RCC 7860 (cell line): ENCODE measurements at places on chromosomes 2 and 18.

DNA sequence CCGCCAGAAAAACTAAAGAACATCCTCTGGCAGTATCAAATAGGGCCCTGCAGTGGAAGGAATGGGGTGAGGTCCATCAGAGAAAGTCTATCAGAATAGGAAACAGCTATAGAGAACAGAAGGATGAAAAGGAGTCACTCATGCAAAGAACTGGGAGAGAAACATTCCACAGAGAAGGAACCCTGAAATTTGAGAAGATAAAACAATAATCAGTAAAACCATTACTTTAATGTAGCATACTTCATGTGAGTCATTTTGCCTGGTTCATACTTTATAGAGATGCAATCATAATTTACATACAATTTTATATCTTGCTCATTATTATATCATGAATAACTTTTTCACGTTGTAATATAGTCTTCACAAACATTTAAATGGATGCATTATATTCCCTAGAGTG is 402.2 kb downstream of the NCKAP5 start:
- DNase-seq: no peak

- DNase-seq: peak; percentile 98
Measured at GRCh38 chr2:67289921-67290371, 107.2 kb upstream of the ETAA1 start.

GRCh38 chr2:238817891-238818290 is 30.0 kb upstream of the TWIST2 start:
- DNase-seq: no peak

GRCh38 chr2:144241801-144242200 is 278.1 kb downstream of the ZEB2 start:
- DNase-seq: no peak

DNA sequence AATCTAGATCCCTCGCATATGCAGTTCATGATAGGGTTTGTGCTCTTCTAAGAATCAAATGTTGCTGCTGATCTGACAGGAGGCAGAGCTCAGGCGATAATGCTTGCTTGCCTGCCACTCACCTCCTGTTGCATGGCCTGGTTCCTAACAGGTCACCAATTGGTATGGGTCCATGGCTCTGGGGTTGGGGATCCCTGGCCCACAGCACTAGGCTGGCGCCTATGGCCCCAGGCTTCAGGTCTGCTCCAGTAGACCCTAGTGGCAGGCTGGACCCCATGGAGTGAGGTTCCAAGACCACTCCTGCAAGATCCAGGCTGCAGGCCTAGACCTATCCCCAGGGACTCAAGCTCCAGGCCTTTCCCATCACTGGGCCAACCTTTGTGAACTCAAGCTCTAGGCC is 102.3 kb downstream of the SPHKAP start:
- no peak for DNase-seq

GRCh38 chr18:79790996-79791972 is 6.5 kb upstream of the KCNG2 start:
- DNase-seq: peak; percentile 86

GRCh38 chr18:74732380-74732779 is 134.7 kb downstream of the ZNF407 start:
- no peak for DNase-seq

DNA sequence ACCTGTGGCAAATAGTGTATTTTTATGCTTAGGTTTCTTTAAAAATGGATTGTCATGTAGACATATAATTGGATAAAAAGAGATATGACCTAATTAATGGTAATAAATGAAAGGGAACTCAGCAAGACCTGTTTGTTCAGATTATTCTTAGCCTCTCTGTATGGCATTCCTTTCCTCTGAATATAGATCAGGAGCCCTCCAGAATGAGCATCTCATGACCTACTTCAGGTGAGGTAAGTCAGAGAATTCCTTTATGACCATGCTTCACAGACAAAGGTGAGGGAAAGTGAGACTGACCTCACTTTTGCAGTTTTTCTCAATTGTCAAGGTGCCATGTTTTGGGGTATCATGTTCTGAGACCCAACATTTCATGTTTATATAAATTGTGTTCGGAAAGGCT is 1744.3 kb upstream of the PIK3C3 start:
- DNase-seq: no peak
